Nasal cavity respiratory epithelium epithelial cell of viscerocranial mucosa (primary cell): ENCODE measurements at places on chromosomes 7 and 10. TPM values are rescaled to one million over a fixed set of nuclear protein-coding genes. Genes with fewer than 3 reads are reported as not detected.

The OR2A12 gene
- not detected in 2 replicates for total RNA-seq

The NKX1-2 gene
- total RNA-seq, result 1.4 and 2.9 TPM in 2 replicates

The ADAM22 gene
- under 0.01 and 0.07 TPM in 2 replicates for total RNA-seq

The MYH16 gene
- total RNA-seq, result under 0.01 and 0.36 TPM in 2 replicates

The ITGA8 gene
- total RNA-seq, result not detected in 2 replicates

The SRGN gene
- total RNA-seq, result 0.93 and 1.7 TPM in 2 replicates

The WNT2 gene
- total RNA-seq, result not detected in 2 replicates
